Activated CD4-positive, alpha-beta T cell treated with anti-CD3 and anti-CD28 coated beads, Interleukin-2, amount 50 U/mL, for 48 hours (primary cell): ENCODE measurements at places on chromosomes 6 and 20.

GRCh38 chr20:63387393-63387792 lies 26.2 kb upstream of the CHRNA4 start:
- no peak for DNase-seq

DNA sequence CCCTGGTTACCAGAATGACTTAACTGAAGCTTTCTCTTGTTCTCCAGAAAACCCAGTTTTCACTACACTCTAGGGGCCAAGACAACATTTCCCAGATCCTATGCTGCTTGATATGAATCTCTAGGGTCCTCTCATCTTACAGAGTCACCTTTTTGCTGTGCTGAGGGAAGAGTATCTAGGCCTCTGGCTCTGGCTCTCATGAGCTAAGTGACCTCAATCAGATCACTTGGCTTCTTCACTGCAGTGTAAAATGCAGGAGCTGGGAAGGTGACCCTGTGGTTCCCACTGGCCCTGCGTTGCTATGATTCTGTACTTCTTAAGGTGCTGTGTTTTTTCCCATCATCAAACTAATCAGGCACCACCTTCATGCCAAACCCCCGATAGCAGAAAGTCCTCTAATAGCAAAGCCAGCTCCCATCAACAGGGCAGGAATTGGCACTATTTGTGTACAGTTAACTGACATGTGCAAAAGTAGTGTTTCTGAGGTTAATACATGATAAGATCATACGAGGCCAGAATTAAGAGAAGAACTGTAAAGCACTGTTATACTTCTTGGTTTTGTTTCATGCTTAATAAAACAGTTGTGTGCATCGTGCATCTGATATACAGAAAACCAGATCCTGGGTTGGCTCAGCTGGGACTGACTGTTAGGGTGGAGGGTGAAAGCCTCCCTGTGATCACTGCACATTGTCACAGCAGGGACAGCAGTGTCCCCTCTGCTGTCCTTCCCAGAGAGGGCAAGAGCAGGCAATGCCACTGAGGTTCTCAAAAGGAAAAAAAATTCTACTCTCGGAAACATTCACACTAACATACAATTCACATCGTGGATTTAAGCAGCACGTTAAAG lies 46.7 kb downstream of the CNKSR3 start:
- DNase-seq = no peak

- DNase-seq = no peak
Observed at GRCh38 chr20:50477239-50477872, 32.8 kb upstream of the PTPN1 start.

DNA sequence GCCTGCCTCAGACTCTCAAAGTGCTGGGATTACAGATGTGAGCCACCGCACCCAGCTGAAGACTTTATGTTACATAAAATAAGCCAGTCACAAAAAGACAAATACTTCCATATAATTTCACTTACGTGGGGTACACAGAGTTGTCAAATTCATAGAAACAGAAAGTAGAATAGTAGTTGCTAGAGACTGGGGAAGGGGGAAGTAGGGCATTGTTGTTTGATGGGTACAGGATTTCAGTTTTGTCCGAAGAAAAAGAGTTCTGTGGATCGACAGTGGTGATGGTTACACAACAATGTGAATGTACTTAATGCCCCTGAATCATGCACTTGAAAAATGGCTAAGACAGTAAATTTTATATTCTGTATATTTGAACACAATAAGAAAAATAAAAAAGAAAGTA lies 41.6 kb upstream of the ANKEF1 start:
- DNase-seq = no peak

- no peak for DNase-seq
Observed at GRCh38 chr20:44145131-44145775, 41.7 kb downstream of the JPH2 start.
